EL (cell line): ENCODE measurements at places on chromosomes 1 and 21.
A peak's percentile ranks its signal among the peaks of the same experiment; 100 is the strongest.

- DNase-seq: no peak
Observed at GRCh38 chr1:185812934-185813333, 78.7 kb downstream of the HMCN1 start.

- no peak for DNase-seq
Observed at GRCh38 chr1:110538921-110539320, 19.9 kb upstream of the KCNA10 start.

- DNase-seq: peak; percentile 70
Observed at GRCh38 chr1:66705110-66705509, 47.1 kb upstream of the DYNLT5 start.

GRCh38 chr1:91724231-91724630, 161.7 kb downstream of the TGFBR3 start:
- no peak for DNase-seq

- no peak for DNase-seq
Observed at GRCh38 chr1:107626073-107626796, 338.7 kb downstream of the VAV3 start.

DNA sequence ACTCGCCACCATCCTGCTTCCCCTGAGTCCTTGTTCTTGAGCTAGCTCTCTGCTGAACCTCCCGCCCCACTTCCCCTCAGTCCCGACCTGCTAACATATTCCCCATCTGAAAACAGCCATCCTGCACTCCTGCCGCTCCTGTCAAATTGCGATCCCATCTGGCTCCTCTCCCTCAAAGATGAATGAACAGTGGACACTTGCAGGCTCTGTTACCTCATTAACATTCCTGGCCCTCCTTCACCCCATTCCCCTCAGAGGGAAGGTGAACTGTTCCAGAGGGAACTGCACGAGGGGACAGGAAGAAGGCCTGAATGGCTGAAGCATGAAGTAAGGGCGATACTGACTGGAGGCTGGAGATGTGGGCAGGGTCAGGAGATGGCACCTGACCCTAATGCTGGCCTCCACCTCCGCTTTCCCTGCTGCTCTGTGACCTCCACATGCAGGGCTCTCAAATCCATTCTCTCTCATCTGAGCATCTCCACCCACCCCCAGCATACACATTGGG, 7.4 kb upstream of the CELSR2 start:
- no peak for DNase-seq

GRCh38 chr1:80629304-80629837, 1171.4 kb upstream of the ADGRL2 start:
- DNase-seq: no peak

GRCh38 chr1:19495799-19496526, 10.6 kb upstream of the CAPZB start:
- no peak for DNase-seq

DNA sequence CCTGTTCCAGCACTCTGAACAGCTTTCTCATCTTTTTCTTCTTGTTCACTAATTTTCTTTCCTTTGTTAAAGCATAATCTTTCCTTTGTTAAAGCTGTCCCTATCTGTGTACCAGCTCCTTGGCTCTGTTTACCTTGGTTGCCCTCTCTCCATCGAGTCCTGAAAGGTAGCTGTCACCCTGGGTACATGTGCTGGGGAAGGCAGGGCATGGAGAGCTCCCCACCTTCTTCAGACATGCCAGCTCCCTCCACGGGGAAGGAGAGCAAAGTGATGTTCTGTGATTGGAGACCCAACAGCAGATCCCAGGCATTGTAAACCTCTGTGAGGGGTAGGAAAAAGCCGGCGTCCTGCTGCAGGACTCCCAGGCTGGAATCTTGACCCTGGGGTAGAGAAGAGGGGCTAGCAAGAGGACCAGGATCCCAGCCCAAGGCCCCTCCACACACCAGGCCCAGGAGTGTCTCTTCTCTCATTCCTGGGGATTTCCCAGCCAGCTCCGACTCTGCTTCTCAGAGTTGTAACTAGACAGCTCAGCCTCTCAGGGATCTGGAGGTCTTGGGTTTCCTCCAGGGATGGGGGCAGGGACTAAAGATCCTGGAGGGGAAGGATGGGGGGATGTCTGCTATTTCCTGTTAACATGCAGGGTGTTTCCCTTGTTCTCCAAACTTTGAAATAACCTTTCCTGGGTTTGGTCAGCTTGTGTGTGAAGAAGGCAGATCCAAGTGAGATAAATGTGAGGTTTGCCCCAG, 34.4 kb downstream of the TMCC2 start:
- peak; percentile 76 for DNase-seq

DNA sequence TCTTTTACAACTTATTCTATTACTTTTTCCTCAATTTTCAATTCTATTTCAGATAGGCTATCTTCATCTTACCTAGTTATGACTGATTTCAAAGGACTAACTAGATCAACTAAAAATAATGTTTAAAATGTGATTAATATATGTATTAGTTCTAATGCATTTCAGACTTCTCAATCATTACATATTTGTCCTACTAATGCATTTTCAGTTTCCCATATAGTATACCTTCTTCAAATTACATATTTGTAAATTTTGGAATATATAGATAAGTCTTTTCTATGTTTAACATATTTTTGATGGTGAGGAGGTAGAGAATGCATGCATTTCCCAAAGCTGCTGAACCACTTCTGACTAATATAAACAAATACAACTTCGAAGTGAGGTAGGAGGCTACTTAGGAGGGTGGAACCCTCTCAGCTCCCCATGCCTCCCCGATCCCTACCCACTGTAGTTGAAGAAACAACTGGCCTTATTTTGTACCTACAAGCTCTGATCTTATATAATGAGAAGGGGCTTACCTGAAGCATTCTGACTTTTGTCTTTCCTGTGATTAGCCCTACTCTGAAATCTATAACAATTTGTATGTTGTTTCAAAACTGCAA, 1.7 kb downstream of the TRMT1L start:
- peak; percentile 22 for DNase-seq

DNA sequence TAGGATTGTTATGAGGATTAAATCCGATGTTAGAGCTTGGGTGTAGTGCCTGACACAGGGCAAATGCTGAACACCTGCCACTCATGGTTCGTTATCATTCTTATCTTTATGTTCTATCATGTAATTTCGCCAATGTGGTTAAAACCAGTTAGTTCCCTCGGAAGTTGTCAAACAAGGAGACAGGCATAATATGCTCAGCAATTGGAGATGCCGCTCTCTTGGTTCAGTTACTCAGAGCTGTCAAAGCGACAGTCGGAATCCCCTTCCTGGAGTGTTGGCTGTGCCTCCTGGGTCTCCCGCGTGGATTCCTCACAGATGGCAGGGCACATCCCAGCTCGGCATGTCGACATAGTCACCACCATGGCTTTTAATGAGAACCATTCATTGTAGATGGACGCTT, 192.2 kb downstream of the ROR1 start:
- no peak for DNase-seq

GRCh38 chr1:100622506-100622905, 84.6 kb downstream of the GPR88 start:
- no peak for DNase-seq

DNA sequence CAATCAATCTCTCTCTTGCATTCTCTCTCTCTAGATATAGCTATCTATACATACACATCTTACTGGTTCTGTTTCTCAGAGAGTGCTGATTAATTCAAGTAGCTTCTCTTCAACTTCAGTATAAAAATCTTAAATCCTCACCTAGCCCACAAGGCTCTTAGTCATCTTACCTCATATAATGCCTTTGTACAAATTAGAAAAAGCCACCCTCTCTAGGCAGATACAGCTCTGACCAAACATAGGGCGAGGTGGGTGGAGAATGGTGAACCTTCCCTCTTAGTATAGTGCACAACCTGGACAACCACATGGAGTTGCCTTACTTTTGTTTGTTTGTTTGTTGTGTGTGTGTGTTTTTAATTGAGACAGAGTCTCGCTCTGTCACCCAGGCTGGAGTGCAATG, 5.1 kb upstream of the INAVA start:
- no peak for DNase-seq

- peak; percentile 82 for DNase-seq
Observed at GRCh38 chr1:147273409-147274336, 31.2 kb downstream of the CHD1L start.

- DNase-seq: no peak
Observed at GRCh38 chr1:167594822-167595221, 35.2 kb upstream of the RCSD1 start.

DNA sequence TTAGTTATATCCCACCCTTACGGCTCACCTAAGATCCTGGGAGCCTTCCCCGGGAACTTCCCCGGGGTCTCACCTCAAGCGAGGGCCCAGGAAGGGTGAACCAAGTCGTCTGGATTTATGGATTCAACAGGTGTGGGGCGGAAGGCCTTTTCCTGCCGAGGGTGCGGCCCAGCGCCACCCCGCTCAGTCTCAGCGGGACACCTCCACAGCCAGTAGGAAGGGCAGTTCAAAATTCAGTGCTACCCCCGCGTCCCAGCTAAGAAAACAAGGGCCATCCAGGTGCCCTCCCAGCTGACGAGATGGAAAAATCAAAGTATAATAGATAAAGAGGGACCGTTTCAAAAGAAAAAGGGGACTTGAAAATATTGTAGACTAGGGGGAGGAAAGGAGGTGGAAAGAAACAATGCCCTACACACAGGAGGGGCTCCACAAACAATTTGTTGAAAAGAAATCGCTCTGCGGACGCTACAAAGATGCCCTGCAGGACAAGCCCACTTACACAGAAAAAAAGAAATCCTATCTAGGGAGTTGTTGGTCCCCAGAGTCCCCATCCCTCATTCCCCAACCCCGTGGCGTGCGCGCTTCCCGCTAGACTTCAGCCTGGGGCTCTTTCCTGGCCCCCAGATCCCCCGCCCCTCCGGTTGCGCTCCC, 1.3 kb downstream of the SLC2A1 start:
- no peak for DNase-seq

DNA sequence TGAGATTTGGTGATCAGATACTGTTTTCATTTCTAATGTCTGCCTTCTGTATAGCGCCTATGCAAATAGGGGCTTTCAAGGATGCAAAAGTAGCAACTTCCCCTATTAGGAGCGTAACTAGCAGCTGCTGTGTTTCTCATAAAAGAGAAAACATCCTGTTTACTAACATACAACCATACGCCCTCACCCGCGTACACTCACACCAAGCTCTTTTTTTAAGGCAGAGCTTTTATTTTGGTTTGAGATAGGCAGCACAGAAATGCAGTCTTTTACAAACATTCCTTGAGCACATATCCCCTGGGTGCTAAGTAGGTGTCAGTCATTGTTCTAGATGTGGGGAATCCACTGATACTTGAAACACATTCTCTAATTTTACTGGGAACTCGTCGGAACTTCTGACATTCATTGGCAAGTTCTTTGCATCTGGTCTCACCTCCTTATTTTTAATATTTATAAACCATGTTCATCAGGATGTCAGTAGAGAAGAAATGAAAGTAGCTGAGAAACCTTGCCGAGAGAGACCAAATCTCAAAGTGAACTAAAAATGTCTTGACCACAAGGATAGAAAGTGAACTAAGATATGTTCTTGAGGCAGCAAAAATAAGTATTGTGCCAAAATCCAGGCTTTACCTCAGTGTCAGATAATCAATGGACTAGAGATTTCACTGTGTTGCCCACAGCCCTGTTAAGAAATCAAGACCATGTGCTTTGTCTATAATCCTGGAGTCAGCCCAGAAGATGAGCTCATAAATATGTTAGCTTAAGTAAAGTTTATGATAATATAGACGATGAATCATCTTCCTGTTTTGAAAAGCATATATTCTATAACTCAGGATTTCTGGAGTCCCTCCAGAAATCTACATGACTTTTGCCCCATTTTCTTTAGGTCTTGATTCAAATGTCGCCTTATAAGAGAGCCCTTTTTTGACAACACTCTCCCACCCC, 350.9 kb downstream of the ST6GALNAC3 start:
- peak; percentile 62 for DNase-seq

GRCh38 chr1:200856716-200857357, 15.9 kb upstream of the GPR25 start:
- DNase-seq: peak; percentile 50

DNA sequence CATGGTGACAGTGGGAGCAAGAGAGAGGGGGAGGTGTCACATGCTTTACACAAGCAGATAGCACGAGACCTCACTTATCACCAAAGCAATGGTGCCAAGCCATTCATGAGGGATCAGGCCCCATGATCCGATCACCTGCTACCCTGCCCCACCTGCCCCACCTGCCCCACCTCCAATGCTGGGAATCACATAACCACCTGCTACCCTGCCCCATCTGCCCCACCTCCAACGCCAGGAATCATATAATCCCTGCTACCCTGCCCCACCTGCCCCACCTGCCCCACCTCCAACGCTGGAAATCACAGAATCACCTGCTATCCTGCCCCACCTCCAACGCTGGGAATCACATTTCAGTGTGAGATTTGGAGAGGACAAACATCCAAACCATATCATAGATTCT, 10.6 kb upstream of the AIRE start:
- no peak for DNase-seq

GRCh38 chr21:42324896-42325295, 9.7 kb upstream of the TFF3 start:
- no peak for DNase-seq

DNA sequence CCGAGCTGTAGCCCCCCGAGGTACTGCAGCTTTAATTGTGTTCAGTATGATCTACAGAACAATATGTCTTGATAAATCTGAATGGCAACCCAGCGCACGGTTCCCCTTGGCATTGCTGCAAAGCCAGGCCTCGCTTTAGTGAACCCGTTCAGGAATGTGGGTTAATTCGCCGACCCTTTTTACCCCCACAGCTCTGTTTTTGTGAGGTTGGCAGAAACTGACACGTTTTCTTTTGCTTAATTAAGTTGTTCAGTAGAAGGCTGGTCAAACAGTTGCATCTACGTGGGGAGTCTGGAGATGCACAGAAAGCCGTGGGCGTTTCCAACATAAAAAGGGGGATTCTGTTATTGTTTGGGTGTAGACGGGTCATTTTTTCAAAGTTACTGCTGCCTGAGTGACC, 43.2 kb downstream of the OLIG1 start:
- DNase-seq: no peak

DNA sequence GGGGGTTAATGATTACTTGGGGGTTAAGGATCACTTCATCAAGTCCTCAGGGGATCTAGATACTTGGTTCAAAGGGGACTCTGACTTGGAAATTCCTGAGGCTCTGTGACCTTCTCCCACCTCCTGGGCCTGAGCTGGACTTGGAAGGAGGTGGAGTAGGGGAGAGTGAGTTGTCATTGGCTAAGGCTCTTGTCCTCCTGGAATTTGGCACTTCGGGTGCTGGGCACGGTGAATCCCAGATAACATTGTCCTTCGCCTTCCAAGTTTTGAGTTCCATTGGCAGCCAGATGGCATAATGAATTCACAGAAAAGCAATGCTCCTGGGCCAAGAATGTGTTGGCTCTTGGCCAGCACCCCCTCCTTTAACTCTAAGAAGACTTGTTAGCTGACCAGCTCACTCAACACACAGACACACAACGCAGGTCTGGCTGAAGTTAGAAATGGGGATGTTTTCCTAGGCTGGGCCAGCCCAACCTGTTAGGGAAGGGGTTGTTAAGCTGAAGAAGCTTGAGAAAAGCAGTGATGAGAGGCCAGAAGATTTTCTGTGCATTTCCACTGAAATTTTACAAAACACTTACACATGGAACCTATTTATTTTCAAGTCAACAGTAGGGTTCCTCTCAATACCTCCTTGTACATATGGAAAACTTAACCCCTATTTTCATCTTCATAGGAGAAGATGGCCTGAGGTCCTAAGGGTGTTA, 29.7 kb downstream of the SLC26A9 start:
- peak; percentile 52 for DNase-seq

- DNase-seq: no peak
Observed at GRCh38 chr1:12756768-12757413, 10.9 kb downstream of the CFAP107 start.

- no peak for DNase-seq
Observed at GRCh38 chr1:217182992-217183391, 447.9 kb downstream of the GPATCH2 start.

- no peak for DNase-seq
Observed at GRCh38 chr21:45060675-45061311, 13.6 kb upstream of the ADARB1 start.

GRCh38 chr1:158572226-158572625, 1.8 kb upstream of the OR6P1 start:
- DNase-seq: no peak
